Small intestine (tissue), 16 donors: ENCODE measurements at places on chromosomes 1 and 21.

DNA sequence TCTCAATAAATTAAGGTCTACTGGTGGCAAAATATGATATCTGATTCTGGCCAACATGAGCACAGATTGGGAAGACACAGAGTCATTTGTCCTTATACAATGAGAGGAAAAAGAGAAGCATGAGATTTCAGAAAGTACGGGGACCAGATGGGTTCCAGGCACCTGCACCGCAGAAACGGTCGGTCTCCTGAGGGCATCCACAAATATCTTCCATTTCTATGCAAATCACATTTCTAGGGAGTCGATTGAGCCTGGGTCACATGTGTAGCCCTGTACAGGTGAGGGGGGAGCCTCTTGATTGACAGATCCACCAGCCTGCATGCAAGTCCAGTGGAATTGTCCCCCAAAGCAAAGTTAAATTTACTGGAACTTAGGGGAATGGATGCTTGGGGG, 415.6 kb downstream of the NPHP4 start:
- no peak for DNase-seq

GRCh38 chr1:41889506-41890414, 29.0 kb downstream of the HIVEP3 start:
- DNase-seq = no peak

- DNase-seq = no peak
Observed at GRCh38 chr1:156884560-156885184, 8.8 kb upstream of the PEAR1 start.

GRCh38 chr1:64378826-64379225, 91.1 kb upstream of the CACHD1 start:
- DNase-seq = no peak

DNA sequence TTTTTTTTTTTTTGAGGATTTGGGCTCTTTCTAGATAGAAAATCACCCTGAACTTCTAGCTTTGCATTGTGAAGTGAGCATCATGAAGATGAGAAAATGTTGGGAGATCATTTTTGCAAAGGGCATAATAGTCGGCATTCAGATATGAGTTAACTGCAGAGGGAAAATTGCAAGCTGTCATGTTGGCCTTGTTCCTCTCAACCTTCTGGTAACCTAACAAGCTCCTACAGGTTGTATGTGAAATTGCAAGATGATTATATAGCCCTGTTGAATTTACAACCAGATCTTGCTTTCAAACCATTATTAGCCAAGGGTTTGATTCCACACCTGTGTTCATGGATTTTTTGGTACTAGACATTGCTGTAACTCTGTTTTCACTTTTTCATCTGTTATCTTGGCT, 2.2 kb downstream of the ELOA start:
- DNase-seq = peak; percentile 60

DNA sequence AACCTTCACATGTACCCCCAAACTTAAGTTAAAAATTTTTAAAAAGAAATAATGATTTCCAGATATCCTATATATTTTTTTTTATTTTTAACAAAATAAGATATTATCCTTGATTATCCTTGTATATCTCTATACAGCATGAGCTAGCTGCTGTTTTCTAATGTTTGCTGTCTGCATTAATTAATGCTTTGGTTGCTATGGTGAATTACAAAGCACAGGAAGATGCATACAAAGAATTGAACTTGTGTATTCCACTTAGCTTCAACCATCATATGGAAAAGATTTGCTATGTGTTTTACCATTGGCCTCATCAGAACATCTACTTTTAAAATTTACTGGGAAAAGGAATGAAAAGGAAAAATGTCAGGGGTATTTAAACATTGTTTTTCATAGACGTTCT, 35.4 kb downstream of the VPS45 start:
- no peak for DNase-seq

DNA sequence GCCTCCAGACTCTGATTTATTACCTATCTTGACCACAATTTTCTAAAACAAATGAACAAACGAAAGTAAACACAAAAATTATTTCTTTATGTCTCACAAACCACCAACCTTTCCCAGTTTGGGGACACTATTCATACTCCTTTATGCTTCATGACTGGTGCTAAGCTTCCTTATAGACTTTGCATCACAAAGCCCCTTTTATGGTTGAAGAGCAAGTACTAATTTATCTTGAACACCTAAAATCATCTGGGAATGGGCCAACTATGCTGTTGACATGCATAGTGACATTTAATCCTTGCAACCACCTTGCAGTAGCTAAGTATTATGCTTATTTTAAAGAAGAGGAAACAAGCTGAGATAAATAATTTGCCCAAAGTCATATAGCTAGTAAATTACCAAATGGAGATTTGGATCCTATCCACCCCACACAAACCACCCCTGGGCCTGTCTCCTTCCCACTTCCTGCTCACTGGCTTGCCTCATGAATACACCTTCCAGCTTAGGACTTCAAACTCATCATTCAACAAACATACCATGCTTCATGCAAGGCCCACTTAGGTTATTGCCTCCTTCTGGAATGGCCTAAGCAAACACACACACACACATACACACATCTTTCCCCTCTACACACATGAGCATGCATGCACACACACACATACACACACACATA, 192.2 kb downstream of the PLPP3 start:
- DNase-seq = no peak

DNA sequence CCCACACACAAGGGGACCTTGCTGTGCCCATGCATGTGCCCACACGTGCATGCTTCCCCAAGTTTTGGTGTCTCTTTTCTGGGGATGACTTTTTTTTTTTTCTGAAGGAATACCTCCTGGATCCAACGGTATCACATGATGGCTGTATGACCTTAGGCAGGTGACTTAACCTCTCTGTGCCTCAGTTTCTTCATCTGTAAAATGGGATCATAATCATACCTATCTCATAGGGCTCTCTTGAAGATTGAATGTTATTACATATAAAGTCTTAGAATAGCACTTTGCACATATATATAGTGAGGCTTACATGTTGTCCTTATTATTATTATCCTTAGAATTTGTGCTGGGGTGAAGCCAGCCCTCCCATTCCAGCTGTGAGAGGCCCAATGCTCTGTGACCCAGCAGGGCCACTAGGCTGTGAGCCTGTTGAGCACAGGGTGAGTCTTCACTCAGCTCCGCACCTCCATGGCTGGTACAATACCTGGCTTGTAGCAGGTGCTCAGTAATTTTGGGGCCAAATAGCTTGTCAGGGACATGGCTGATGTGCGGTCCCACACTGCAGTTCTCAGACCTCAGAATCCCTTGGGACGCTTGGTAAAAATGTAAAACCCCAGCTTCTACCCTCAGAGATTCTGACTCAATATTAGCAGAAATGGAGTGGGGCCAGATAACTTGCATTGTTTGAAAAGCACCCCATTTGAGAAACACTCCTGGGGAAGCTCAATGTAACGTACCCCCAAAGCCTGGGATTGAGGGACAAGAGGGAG, 20.6 kb downstream of the STUM start:
- no peak for DNase-seq

- DNase-seq = no peak
Observed at GRCh38 chr1:204923626-204924012, 53.0 kb downstream of the NFASC start.

- DNase-seq = no peak
Observed at GRCh38 chr1:221881805-221882581, 140.1 kb upstream of the DUSP10 start.

- DNase-seq = no peak
Observed at GRCh38 chr1:190104961-190105360, 372.7 kb downstream of the BRINP3 start.

DNA sequence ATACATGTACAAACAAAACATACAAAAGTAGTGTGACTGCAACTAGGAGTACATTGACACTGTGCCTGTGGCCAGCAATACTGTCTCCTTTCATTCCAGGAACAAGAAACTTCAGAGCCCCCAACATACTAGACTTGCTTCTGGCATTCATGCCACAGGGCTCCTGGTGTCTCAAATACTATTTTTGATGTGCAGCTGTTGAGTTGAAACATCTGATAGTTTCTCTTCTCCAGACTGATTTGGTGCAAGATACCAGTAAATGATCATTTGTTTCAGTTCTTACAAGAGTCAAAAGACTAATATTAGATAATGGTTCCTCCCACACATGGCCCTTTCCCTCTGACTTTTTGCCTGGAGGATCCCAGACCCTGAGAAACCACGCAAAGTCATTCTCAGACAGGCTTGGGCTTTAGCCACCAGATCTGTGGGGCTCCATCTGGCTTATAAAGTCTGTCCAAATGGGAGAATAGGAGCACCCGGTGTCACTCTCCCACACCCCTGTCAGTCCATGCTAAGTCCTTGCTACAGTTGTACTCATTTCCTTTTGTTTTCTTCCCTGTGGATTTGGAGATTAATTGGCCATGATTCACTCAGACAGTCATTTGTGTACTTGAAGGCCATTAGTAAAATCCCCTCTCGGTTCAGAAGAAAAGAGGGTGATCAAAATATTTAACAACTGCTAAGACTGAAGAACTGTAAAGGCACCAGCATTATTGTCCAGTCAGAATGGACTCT, 163.5 kb upstream of the RUNX1 start:
- no peak for DNase-seq

GRCh38 chr1:154714052-154714623, 106.2 kb upstream of the ADAR start:
- DNase-seq = no peak

- DNase-seq = no peak
Observed at GRCh38 chr21:39849014-39849655, 18.1 kb upstream of the PCP4 start.

GRCh38 chr1:167499106-167499505, 19.2 kb downstream of the CD247 start:
- no peak for DNase-seq

DNA sequence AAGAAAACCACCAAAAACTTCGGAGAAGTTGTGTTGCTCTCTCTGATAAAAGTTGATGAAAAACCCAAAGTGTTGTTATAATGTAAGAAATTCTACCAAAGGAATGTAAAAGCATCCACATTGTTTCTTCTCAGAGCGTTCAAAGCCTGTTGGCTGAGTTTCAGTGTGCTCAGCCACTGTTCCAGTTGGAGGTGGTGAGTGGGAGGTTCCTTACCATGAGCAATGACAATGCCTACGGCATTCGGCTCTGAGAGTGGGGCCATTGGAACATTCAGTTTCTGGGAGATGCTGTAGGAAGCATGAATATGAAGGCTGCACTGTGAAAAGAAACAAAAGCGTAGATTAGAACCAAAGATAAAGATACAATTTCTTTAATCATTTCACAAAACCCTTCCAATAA, 20.5 kb upstream of the MYBPHL start:
- DNase-seq = no peak

- DNase-seq = no peak
Observed at GRCh38 chr1:184740344-184740743, 14.3 kb downstream of the EDEM3 start.

GRCh38 chr1:153770797-153771196, 4.4 kb upstream of the SLC27A3 start:
- no peak for DNase-seq

GRCh38 chr1:110708974-110709440, 34.3 kb upstream of the KCNA3 start:
- no peak for DNase-seq

DNA sequence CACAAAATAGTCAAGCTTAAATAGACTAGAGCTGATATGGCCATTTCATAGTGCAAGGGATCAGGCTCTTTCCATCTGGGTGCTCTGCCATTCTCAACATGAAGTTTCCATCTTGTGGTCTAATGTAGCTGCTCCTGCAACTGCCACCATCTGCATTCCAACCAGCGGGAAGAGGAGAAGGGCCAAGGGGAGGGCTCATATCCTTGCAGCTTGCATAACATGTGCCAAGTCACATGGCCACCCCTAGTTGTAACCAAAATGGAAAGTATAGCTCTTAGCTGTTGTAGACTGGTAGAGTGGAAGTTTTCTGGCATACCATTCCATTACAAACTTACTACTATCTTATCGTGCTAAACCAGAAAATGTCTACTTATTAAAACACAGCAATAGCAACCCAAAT, 38.9 kb upstream of the IVNS1ABP start:
- DNase-seq = no peak

DNA sequence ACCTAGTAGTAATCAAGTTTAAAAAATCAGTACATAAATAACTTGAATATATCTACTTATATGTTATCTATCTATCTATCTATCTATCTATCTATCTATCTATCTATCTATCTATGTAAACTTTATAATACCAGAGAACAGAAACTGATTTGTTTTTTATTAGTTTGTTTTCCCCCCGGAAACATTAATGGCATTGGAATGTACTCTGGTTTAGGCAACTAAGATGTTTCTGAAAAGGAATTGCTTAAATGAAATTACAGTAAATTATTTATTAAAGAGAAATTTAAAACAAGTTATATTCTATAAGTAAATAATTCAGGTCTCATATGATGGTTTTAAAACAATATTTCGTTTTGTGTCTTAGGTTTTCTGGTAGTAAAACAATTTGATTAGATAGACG, 681.0 kb upstream of the ADAMTS5 start:
- no peak for DNase-seq

DNA sequence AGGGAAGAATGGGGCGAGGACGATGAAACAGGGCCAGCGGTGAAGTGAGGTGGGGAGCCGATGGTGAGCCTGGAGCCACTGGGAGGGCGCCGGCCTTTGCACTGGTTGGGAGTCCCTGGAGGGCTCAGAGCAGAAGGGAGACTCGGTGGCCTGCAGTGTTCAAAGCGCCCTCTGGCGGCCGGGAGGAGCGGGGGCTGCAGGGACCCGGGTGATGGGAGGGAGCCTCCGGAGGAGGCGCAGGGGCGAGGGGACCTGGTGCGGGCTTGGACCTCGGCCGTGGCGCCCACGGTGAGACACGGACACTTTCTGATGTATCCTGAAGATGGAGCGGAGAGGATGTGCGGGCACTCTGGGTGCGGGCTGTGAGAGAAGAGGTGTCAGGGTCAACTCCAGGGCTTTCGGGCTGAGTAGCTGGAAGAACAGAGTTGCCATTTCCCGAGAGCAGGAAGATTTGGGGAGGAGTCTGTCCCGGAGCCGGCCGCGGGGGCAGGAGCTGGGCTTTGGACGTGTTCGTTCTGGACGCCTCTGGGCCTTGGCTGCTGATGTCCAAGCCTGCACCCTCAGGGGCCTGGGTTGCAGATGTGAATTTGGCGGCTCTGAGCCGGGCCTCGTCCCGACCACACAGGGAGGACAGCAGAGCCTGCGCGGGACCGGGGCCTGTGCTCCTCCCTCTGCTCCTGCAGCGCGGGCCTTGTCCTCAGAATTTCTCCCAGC, 29.7 kb downstream of the HEYL start:
- DNase-seq = peak; percentile 54

- peak; percentile 85 for DNase-seq
Observed at GRCh38 chr1:198158735-198159589, 2.2 kb downstream of the NEK7 start.
